Hematopoietic multipotent progenitor cell treated with erythropoietin and hydrocortisone succinate and interleukin-3 and kit ligand, for 8 days (in vitro differentiated cells): ENCODE measurements at places on chromosomes 2 and 18.

- peak; percentile 67 for DNase-seq
Measured at GRCh38 chr2:27735263-27735904, 36.1 kb upstream of the MRPL33 start.

DNA sequence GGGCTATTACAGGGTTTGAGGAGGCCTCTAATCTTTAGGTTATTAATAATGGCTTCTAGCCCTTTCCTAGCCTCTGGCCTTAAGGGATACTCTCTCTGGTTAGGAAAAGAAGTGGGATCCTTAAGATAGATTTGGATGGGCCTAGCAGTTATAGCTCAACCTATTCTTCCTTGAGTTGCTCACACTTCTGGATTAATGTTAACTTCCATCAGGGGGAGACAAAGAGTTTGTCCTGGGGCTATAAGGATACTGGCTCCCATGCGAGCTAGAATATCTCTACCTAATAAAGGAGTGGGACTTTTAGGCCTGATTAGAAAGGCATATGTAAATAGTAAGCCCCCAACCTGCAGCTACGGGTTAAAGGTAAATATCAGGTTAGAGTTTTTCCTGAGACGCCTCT lies 14.3 kb upstream of the PTH2R start:
- DNase-seq = no peak

DNA sequence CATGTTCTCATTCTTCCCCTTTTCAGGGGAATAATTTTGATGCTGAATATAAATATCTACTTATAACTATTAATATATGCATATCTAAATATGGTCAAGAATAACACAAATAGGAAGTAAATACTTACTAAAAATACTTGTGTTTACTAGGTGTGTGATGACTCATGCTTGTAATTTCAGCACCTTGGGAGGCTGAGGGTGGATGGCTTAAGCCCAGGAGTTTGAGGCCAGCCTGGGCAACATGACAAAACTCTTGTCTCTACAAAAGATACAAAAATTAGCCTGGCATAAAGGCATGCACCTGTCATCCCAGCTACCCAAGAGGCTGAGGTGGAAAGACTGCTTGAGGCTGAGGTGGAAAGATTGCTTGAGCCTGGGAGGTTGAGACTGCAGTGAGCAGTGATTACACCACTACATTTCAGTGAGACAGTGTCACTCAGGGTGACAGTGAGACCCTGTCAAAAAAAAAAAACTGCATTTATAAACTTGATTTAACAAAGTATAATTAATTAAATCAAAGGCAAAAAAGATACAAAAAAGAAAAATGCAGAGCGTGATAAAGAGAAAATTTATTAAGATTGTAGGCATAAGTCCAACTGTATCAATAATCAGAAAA lies 703.1 kb upstream of the VRK2 start:
- DNase-seq = no peak

GRCh38 chr2:187360286-187360685 lies 87.8 kb downstream of the CALCRL start:
- no peak for DNase-seq

GRCh38 chr18:50582500-50582899 lies 22.6 kb downstream of the MAPK4 start:
- DNase-seq = no peak

GRCh38 chr2:235170536-235171521 lies 219.0 kb downstream of the SH3BP4 start:
- no peak for DNase-seq

DNA sequence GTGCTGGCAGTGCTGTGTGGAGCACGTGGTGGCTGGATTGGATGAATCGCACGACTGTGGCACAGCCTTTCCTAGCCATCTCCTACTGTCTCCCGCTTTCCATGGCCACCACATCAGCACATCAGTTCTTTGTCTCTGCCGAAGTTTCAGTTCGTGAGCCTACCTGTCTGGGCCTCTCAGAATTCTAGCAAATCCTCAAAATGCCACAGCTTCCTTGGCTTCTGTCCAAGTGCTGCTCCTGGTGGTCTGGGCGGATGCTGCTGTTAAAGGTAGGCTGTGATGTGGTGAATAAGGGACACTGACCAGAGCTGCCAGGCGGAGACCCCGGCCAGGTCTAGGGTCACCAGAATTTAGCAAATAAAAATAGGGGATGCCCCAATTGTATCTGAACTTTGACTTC lies 237.4 kb downstream of the LPIN1 start:
- no peak for DNase-seq

DNA sequence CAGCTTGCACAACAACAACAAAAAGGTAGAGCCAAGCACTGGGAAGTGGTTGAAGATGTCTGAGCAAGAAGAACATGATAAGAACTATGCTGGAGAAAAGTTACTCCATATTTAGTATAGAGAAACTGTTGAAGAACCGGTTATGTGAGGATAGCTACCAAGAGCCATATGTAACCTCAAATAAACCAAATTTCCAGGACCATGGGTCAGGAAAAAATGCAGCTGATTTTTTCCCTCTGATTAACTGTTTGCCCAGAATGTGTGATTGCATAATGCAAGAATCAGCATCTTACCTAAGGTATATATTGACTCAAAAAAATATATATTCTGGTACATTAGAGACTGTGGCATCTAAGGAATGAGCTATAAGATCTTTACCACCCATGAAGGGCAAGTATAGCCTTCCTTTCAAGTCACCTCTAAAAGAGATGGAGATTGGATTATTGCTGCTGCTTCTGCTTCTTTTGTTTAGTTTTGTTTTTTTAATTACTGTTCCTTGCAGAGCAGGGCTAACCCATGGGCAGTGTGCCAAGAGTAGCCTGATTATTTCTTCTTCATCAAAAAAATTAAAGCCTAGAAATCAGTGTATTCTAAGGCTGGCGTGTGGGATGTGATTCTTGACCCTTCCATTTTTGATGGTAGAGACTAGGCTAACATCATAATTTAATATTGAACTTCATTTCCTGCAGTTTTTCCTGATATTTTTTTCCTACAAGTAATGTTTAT lies 76.9 kb upstream of the MAP3K20 start:
- no peak for DNase-seq

- DNase-seq = no peak
Measured at GRCh38 chr2:101844055-101844635, 146.6 kb downstream of the MAP4K4 start.

GRCh38 chr18:75977081-75977480 lies 518.0 kb downstream of the ZNF516 start:
- DNase-seq = no peak

DNA sequence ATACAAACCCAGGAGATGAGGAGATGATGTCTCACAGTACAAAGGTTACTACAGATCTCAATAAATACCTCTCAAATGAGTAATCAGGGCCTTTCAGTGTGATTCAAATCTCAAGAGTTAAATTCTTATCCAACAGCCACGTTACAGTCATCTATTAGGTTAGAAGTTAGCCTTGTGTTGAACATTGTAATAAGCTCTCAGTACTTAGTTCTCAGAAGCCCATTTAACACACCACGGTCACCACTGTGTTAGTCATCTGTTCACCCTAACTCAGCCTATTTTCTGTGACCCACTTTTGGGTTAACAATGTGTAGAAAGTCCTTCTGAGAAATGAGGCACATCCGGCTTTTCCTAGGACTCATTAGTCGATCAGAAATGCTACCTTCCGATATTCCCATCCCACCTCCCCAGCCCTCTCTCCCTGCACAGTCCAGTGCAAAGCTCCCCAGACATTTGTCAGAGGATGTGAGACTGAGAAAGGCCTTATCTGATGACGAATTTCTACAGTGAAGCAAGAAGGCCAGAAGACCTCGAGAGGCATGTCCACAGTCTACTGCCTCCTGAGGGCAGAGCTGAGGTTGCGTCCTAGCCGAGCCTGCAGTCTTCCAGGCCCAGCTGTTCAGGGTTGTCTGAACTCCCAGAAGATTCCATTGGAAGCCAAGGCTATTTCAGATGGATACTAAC lies 92.6 kb downstream of the ACTR2 start:
- DNase-seq = peak; percentile 6

- peak; percentile 3 for DNase-seq
Measured at GRCh38 chr2:78992451-78992806, 33.1 kb upstream of the REG3G start.

- DNase-seq = no peak
Measured at GRCh38 chr2:60359569-60359968, 193.9 kb downstream of the BCL11A start.

GRCh38 chr2:128622371-128622770 lies 303.7 kb upstream of the HS6ST1 start:
- no peak for DNase-seq

DNA sequence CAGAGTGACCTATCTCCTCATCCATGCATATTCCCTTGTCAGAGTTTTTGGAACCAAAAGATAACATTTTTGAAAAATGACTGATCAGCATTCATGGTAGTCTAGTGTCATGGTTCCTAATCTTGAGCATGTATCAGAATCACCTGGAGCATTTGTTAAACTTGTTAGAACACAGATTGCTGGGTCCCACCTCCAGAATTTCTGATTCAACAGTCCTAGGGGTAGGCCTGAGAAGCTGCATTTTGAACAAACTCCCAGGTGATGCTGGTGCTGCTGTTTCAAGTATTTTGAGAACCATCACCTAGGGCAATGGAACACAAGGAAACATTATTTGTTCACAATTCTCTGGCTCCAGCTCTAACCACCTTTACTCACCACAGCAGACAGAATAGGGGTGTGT lies 21.0 kb downstream of the TMEM200C start:
- no peak for DNase-seq

GRCh38 chr18:23882616-23883276 lies 131.8 kb upstream of the TTC39C start:
- no peak for DNase-seq

GRCh38 chr2:26556309-26557243 lies 78.7 kb upstream of the OTOF start:
- no peak for DNase-seq

- no peak for DNase-seq
Measured at GRCh38 chr18:9494778-9495331, 19.5 kb downstream of the RALBP1 start.

DNA sequence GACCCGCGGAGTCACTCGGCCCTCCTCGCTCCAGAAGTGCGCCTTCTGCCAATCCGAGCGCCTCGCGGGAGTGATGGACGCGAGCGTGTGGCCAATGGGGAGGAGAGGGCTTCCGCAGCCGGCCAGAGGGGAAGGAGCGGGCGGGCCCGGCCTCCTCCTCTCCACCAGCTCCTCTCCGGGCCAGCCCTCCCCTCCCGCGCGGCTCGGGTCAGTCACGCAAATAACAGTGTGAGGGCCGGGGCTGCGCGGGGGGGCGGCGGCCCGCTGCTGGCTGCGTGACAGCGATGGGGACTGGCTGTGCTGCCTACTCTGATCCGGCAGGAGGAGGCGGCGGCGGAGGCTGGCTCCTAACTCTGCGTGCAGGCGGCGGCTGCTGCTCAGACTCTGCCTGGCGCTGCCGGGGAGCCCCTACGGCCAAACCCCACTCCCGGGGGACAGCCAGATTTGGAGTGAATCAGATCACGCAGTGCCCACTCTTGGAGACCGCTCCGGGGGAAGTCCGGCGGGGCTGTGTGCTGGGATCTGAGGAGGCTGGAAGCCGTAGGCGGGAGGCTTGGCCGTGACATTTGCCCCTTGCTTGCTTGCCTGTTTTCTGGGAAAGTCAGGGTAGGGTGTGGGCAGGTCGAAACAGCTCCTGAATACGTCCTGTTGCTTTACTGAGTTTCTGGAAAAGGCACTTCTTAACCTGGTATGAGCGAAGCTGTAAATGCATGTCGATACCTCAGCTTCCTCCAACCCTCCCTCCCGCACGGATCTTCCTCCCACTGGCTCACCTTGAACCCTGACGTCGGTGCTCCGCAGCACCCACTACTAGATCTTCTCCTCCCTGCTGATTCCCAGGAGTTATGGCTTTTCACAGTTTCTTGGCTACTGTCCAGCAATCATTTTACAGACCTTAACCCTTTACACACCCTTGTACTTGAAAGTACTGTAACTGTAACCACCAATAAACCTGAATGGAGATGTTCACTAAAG lies 97.9 kb upstream of the SERTAD2 start:
- DNase-seq = peak; percentile 70

DNA sequence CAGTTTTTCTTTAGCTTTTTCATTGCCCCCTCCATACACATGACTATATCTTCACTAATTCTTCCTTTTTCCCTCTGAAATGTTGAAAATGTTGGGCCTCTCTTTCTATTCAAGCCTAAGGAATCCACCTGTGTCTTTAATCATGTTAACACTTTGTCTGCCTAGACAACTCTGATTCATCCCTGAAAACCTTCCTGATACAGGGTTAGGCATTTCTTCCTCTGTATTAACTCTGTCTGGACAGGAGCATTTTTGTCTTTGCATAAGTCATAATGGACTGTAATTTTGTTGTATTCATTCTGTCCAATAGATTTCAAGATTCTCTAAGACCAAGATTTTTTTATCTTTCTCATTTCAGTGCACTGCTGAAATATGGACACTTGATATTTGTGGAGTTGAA lies 297.3 kb downstream of the IKZF2 start:
- DNase-seq = no peak

GRCh38 chr18:70329071-70329470 lies 40.2 kb downstream of the SOCS6 start:
- DNase-seq = no peak

- no peak for DNase-seq
Measured at GRCh38 chr2:127811397-127812321, 688 bp upstream of the WDR33 start.

GRCh38 chr2:160228141-160228917 lies 28.3 kb upstream of the ITGB6 start:
- no peak for DNase-seq

- no peak for DNase-seq
Measured at GRCh38 chr2:128735296-128735960, 416.8 kb upstream of the HS6ST1 start.

DNA sequence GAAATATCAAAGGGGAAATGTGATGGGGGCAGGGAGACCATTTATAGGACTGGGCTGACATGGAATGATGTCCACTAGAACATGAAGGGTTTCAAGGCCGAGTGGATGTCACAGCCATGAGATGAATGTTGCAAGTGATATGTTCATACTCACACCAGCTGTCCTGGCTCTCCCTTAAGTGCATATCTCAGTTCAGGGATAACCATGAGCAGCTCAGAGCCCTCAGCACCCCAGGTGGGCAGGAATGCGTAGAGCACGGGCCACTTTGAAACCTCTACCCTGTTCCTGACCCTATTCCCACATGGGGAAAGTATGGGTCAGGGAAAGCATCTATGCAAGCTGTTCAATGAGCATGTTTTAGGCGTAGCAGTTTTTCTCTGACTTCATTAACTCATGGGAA lies 12.4 kb upstream of the EML4 start:
- no peak for DNase-seq

- DNase-seq = peak; percentile 64
Measured at GRCh38 chr2:27925766-27926472, 35.4 kb downstream of the BABAM2 start.

DNA sequence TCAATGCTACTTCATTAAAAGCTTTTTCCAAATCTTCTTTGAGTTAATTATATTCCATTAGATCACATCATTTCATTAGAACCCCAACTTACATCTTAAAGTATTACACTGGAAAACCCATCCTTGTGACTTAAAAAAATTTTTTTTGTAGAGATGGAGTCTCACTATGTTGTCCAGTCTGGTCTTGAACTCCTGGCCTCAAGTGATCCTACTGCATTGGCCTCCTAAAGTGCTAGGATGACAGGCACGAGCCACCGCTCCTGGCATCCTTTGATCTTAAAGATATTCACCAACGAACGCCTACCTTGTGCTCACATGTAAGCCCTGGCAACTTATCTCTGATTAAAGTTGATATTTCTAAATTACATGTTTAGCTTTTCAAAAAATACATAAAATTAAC lies 6.7 kb downstream of the LAPTM4A start:
- DNase-seq = no peak

GRCh38 chr2:173524256-173524955 lies 169.7 kb downstream of the CDCA7 start:
- no peak for DNase-seq
